ENCODE measurements at places on chromosomes 5 and 9.

- DNase-seq, result no peak
Measured at GRCh38 chr5:176660530-176660859, 13.2 kb downstream of the TSPAN17 start.

DNA sequence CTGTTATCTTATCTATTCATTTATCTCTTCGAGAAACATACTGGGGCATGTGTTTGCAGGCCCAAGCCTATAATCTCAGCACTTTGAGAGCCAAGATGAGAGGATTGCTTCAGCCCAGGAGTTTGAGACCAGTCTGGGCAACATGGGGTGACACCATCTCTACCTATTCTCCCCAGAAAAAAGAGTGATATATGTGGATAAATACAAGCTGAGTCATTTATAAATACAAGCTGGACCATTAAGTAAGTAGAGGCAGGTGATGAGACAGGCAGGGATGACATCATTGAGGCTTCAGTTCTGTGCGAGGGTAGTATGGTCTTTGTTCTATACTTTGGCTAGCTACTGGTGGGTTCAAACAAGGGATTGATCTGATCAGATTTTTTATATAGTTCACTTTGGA lies 25.6 kb downstream of the PBX3 start:
- no peak for DNase-seq

GRCh38 chr9:91192381-91193086 lies 169.2 kb downstream of the AUH start:
- no peak for DNase-seq

- no peak for DNase-seq
Measured at GRCh38 chr9:120902569-120903535, 23.7 kb downstream of the TRAF1 start.

DNA sequence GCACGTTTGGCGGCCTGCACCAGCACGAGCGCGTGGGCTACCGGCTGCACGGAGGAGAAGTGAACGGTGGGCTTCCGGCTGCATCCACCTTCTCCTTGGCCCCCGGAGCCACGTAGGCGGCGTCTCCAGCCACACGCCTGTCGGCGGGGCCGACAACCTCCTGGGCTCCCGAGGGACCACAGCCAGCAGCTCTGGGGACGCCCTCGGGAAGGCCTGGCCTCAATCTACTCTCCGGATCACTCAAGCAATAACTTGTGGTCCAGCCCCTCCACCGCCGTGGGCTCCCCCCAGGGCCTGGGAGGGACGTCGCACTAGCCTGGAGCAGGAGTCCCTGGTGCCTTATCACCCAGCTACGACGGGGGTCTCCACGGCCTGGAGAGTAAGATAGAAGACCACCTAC lies 73.7 kb downstream of the INSL6 start:
- no peak for DNase-seq

DNA sequence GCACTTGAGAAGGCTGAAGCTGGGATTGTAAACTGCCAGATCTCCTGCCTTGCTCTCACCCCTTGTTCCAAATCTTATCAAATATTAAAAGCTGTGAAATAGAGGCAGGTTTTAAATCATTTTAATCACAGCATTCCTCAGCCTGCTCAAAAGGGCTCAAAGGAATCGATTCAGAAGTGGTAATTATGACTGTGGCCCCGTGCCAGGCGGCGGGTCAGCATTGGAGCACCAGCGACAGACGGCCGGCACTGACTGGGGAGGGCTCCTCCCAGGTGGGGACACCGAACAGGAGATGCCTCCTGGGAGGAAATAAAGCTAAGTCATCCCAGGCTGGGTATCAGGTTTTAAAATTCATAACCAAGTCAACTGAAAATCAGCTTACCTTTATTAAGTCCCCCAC lies 66.7 kb downstream of the KCNIP1 start:
- no peak for DNase-seq

DNA sequence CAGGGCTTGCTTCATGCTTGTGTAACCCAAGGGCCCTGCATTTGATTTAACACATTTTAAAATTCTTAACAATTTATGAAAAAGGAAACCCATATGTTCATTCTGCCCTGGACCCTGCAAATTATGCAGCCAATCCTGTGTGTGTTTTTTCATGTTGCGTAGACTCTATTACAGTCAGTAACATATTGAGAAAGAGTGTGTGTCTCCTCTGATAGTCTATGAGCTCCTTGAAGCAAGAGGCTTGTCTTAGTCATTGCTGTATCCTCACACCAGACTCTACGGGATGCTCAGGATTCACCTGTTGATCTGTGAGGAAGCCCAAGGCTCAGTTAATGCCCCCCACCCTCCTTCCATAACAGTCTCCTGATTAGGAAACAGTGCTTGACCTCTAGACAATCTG lies 177.3 kb upstream of the DMAC1 start:
- no peak for DNase-seq

GRCh38 chr5:81345411-81346003 lies 44.1 kb downstream of the ZCCHC9 start:
- no peak for DNase-seq

DNA sequence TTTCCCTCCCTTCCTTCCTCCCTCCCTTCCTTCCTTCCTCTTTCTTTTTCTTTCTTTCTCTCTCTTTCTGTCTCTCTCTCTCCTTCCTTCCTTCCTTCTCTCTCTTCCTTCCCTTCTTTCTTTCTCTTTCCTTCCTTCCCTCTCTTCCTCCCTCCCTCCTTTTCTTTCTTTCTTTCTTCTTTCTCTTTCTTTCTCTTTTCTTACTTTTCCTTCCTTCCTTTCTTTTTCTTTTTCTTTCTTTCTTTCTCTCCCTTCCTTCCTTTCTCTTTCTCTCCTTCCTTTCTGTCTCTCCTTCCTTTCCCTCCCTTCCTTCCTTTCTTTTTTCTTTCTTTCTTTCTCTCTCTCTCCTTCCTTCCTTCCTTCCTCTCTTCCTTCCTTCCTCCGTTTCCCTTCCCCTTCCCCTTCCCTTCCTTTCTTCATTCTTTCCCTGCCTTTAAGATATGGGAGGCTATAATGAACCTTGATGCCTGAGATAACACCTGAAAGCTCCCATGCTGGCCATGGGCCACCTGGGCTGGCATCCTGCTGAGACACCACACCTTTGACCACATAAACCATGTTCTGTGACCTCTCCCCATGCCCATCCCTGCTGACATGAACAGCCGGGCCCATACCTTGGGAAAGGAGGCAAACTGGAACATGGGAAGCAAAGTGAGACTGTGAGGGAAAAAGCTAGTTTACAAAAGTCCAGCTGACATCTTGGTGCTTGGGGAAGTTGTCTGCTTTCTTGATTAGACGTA lies 197.8 kb upstream of the ZNF618 start:
- DNase-seq, result no peak

GRCh38 chr5:68396722-68397121 lies 181.2 kb downstream of the PIK3R1 start:
- DNase-seq, result no peak

GRCh38 chr9:2481216-2481615 lies 140.4 kb upstream of the VLDLR start:
- no peak for DNase-seq

GRCh38 chr9:110025551-110026170 lies 182.3 kb downstream of the C9orf152 start:
- no peak for DNase-seq

Measured in stimulated activated CD4-positive, alpha-beta T cell treated with anti-CD3 and anti-CD28 coated beads, Interleukin-15, amount 100 ng/mL, for 1 hour (primary cell).